Stimulated activated CD8-positive, alpha-beta memory T cell treated with anti-CD3 and anti-CD28 coated beads, Interleukin-7, amount 100 ng/mL, for 4 hours (primary cell): ENCODE measurements at places on chromosomes 3 and 15.

GRCh38 chr15:51621936-51622603, 501 bp downstream of the DMXL2 start:
- DNase-seq: no peak

- no peak for DNase-seq
These were observed 101.7 kb downstream of the LSM3 start for GRCh38 chr3:14280326-14280725.

DNA sequence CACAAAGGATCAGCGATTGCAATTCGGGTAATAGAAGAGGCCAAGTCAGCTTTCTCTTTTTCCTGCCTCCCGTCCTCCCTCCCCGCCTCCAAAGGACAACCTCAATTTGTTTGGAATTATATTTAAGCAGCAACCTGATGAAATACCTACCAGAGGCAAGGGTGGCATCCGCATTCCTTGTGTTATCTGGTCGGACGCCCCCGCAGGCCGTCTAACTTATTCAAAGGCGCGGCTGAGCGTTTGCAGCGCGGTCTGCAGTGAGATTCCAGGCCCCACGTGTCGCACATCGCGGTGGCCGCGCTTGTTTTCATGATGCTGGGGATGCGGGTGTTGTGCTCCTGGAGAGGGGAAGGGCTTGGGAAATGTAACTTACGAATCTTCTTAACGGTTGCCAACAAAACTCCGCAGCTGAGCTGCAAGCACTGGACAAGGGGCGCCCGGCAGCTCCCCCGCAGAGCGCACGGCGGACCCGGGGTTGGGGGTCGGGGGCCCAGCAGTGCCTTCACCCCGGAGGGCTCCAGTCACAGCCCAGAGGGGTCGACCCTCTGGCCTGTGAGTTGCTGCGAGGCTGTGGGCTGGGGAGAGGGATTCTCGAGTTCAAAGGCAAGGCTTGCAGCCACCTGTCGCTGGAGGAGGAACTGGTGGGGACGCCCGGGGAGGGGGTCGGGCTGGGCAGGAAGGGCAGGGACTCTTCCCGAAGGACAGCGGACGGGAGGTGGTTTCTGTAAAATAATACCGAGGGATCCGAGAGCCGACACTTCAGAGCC, 20.5 kb upstream of the RGMA start:
- DNase-seq: no peak

GRCh38 chr3:127799476-127800222, 22.7 kb downstream of the MGLL start:
- no peak for DNase-seq

GRCh38 chr3:69746119-69746518, 6.9 kb downstream of the MITF start:
- DNase-seq: no peak

- no peak for DNase-seq
These were observed 1.8 kb downstream of the CADM2 start for GRCh38 chr3:84960581-84960980.

DNA sequence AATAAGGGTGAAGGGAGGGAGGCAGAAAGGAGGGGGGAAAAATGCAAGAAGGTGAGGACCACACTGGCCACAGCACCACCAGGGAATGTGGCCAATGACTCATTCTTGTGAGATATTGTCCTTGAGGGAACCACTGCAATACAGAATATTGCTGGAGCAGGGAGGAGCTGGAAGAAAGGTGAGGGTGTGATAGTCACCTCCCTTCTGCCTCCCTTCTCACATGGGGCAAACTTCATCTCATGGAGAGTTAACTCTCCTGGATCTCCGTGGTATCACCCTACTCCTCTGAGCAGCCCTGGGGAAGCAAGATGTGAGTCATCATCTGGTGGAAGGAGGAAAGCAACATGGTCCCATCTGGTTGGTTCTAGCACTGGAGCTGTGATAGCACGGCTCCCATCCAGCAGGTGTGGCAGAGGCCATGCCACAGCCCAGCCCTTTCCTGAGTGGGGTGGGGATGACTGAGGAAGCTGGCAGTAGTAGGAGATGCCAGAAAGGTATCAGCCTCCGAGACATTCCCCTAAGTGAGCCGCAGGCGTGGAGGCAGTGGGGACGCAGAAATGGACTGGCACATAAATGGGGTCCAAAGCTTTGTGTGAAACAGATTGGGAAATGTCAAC, 115.9 kb upstream of the LPP start:
- no peak for DNase-seq

- DNase-seq: no peak
These were observed 55.3 kb downstream of the CCR4 start for GRCh38 chr3:33006571-33007286.

DNA sequence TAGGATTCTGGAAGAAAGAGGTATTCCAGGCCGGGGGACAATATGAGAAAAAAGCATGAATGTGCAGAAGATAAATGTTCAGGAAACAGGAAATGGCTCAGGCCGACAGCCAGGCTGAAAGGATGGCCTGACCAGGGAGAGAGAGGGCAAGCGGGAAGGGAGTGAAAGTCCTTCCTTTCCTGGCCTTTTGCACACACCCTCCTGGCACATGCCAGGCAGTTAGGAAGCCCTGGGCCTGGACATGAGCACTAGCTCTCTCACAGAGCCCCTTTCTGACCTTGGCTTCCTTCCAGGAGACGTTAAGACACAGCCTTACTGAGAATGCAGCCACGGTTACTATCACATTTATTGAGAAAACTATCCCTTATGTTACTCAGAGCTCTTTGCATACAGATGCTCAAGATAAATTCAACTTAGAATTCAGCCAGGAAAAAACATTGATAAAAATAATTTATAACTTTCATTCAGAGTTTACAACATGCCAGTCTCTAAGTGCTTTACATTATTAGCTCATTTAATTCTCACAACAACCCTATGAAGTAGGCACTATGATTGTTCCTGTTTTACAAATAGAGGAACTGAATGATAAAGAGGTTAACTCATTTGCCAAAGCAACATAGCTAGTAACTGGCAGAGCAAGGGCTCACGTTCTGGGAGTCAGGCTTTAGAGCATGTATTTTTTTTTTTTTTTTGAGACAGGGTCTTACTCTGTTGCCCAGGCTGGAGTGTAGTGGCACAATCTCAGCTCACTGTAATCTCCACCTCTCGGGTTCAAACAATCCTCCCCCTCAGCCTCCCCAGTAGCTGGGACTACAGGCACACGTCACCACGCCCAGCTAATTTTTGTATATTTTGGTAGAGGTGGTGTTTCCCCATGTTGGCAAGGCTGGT, 39.4 kb upstream of the SMAD3 start:
- no peak for DNase-seq

- no peak for DNase-seq
These were observed 490.7 kb downstream of the GBE1 start for GRCh38 chr3:81270603-81271379.

DNA sequence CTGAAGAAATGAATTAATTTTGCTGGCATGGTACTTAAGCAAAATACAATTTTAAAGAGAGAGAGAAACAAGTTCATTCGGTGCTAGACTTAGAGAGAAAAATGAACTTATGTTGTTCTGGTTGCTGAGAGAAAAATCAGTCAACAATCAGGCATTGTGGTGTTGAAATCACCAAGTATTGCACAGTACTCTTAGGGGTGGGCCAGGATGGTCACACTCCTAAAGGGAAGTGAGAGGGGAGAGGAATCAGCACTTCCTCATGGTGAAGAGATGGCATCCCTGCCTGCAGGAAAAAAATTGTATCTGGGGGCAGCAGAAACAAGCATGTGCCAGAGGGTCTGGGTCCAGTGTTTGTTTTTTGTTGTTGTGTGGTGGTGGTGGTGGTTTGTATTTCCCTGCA, 7.0 kb upstream of the DMXL2 start:
- DNase-seq: no peak

DNA sequence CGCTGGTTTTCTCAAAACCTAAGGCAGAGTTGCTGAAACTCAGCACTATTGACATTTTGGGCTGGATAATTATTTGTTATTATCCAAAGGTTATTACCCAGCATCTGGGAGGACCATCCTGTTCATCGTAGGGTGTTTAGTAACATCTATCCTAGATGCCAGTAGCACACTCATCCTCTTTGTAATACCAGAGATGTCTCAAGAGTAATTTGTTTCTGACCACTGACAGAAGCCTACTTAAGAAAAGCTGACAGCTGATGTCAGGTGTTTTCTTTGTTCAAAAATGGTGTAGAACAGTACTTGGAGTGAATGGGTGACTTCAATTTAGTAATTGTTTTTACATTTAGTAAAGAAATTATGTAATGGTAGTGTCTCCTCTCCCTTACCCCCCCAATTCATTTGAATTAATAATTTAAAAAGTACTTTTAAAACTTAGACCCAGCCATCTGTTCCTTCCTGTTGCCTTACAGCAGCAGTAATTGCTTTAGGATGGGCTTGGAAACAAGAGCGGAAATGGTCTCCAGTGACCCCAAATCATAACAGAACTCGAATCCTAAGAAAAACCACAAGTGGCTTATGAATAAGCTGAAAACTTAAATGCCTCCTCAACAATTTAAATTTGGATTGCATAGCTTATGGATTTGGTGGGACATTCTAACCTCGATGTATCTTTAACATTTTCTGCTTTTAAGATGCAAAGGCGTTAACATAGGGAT, 105.4 kb downstream of the PTPRG start:
- no peak for DNase-seq

DNA sequence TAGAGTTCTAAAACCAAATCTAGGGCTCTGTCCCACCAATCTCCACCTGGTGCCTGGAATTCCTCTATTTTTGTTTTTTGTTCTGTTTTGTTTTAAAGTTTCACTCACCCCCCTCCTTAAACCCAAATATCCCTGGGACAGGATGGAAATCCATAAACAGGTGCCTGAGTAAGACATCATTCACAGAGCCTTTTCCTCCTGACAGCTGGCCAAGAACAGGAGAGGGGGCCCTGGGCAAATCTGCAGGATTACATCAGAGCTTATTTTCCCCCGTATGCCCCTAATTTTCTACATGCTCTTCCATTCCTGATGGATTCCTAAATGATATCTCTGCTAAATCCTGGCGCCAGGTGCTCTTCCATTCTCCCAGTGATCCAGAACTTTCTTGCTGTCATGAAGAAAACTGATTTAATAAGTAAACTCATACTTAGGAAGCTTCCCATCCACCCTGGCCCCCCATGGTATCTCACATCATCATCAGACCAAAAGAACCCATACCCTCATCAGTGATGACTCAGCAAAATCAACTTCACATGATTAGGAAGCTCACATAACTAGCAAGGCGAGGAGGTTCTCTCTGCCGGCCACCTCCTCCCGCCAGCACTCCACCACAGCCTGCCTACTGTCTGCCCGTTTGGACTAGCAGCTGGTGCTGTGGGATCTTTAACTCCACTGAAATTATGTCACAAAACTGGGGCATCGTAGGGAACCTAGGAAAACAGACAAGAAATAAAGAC, 61.0 kb downstream of the LIPC start:
- no peak for DNase-seq

DNA sequence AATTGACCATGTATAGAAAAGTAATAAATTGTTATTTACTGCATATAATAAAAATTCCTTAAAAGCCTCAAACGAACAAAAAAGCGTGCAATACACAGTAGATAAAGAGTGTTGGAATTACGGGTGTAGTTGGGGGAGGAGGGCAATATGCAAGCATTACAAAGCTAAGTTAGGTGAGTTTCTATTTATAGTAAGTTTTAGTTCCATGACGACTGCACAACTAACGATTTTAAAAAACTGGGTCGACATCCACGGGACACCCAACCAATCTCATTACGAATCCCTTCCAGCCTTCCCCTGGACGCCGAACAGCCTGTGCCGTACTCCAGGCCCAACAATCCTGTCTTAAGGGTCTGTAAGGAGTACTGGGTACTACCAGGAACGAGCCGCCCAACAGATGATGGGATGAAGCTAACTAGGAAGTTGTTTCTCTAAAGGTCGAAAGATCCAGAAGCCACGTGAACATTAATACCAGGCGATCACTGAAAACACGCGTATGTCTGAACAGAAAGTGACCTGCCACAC, 677 bp downstream of the POLQ start:
- DNase-seq: no peak

- DNase-seq: no peak
These were observed 3.5 kb downstream of the MECOM start for GRCh38 chr3:169659820-169660674.

DNA sequence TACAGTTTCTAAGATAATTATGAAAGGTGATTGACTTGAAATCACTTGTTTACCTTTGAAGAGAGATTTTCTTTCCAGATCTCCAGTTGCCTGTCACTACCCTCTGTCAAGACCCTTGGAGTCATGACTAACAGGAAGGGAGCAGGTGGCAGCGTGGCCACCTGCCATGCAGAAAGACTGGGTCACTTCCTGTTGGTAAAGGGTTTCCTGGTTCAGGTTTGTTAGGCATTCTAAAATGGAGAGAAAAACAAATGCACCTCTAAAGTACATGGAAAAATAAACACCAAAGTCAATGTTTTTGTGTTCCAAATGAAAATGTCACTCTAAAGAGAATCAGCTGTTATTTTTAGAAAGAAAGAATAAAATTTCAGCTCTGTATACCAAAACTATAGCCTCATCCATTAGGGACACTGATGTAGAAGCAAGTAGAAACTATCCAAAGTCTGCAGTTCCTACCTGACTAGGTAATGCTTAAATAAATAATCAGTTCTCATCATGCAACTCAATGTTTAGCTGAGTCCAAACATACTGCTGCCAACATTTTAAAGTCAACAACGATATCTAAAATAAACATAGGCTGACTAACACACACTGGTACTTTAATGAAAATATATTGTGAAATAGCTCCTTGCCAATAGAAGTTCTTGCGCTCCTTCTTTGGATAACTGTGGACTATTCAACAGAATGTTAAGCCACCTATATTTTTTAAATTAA, 23.9 kb upstream of the TM4SF1 start:
- no peak for DNase-seq

- DNase-seq: no peak
These were observed 68.1 kb upstream of the LPP start for GRCh38 chr3:188085584-188086560.

DNA sequence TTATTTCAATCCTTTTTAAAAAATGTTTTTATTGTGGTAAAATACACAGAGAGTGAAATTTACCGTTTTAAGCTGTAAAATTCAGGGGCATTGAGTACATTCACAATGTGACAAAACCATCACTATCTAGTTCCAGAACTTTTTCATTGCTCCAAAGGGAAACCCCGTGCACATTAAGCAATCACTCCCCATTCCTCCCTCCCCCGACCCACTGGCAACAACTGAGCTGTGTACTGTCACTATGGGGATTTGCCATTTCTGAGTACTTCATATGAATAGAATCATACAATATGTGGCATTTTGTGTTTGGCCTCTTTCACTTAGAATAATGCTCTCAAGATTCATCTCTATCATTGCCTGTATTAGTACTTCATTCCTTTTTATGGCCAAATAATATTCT, 45.5 kb upstream of the BOC start:
- no peak for DNase-seq

GRCh38 chr15:42332331-42332730, 27.0 kb upstream of the CAPN3 start:
- DNase-seq: no peak

- DNase-seq: no peak
These were observed 227.0 kb downstream of the CPNE4 start for GRCh38 chr3:131807822-131808221.
